Amygdala (tissue), 56 donors: ENCODE measurements at places on chromosomes 12 and 14.

DNA sequence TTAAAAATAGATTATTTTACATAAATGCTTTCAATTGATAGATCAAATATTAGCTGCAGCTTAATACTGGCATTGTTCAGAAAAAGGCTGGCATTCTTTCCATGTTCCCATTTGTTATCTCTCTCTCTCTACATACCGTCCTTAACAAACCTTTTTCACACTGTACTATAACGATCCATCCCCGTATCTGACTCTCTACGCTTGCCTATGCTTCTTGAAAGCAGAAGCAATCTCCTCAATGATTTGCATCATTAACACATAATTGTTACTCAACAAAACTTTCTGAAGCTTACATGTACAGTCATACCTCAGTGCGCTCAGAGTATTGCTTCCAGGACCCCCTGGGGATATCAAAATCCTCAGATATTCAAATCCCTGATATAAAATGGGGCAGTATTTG, 89.7 kb downstream of the TMTC1 start:
- no peak for DNase-seq

GRCh38 chr12:94714378-94715114, 64.2 kb upstream of the TMCC3 start:
- no peak for DNase-seq

DNA sequence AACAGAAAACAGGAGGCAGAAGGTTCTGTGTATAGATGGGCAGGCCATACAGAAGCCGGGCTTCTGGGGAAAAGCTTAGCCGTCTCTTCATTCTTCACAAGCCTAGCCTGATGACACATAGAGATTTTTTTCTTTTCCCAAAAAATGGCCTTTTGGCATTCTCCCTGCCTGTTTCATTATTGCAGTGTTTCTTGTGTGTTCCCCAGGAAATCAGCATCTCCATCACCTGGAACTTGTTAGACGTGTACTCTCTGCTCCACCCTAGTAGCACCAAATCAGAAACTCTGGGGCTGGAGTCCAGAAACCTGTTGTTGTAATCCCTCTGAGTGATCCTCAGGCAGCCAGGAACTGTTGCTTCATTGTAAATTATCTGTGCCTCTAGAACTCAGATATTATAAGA, 388.1 kb downstream of the CCDC91 start:
- DNase-seq: no peak

- DNase-seq: no peak
These were observed 3.3 kb downstream of the BHLHE41 start for GRCh38 chr12:26121323-26122060.

DNA sequence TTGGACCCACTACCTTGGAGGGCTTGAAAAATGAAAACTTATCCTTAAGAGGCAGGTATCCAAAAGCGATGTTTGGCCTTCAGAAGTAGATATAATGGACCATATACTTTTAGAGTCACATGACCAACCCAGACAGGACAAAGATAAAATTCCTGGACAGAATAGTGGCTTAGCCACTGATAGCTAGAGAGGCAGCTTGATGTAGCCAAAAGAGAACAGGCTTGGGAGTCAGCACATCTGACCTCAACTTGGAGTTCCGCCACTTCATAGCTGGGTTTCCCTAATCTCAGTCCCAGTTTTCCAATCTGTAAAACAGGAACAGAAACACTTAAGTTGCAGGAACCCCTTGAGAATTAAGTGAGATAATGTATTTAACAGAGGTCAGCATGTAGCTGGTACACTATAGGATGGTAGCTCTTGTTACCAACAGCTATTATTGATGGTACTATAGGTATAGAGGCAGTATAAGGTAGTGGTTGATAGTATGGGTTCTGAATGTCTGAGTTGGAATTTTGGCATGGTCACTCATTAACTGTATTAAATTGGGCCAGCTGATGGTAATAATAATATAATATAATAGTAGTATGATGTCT, 63.2 kb upstream of the USP44 start:
- DNase-seq: no peak

GRCh38 chr14:24252289-24253124, 10.1 kb upstream of the TINF2 start:
- DNase-seq: no peak

DNA sequence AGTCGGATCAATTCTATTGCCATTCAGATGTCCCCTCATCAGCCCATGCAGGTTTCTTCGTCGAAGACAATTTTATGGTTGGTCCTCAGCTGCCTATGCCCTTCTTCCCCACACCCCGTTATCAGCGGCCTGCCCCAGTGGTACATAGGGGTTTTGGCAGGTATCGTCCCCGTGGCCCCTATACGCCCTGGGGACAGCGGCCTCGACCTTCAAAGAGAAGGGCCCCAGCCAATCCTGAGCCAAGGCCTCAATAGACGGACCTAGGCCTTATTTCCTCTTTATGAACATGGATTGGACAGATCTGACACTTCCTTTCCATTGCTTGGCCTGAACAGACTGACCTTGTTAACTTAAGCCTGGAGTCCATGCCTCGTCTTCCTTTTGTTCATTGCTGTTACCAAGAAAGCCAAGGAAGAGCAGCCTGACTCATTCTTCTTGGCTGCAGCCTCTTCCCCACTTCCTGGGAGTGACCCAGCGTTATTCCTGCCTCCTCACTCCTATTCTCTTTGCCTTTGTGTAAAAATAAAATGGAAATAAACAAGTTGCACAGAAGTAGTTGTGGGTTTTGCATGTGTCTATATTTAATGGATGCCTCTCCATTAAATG, 156.5 kb upstream of the AMIGO2 start:
- no peak for DNase-seq

DNA sequence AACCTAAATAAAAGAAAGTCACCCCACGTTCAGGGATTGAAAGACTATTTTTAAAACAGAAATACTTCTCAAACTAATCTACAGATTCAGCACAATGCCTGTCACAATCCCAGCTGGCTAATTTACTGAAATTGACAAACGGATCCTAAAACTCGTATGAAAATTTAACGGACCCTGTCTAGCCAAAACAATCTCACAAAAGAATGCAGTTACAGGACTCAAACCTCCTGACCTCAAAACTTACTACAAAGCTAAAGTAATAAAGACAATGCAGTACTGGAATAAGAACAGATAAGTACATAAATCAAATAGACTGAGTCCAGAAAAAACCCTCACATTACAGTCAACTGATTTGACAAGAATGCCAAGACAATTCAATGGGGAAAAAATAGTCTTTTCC, 48.8 kb downstream of the IPO8 start:
- no peak for DNase-seq

DNA sequence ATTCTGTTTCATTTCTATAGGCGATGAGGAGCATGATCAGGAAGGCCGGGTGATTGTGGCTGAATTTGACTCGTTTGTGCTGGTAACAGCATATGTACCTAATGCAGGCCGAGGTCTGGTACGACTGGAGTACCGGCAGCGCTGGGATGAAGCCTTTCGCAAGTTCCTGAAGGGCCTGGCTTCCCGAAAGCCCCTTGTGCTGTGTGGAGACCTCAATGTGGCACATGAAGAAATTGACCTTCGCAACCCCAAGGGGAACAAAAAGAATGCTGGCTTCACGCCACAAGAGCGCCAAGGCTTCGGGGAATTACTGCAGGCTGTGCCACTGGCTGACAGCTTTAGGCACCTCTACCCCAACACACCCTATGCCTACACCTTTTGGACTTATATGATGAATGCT, 1.9 kb downstream of the APEX1 start:
- no peak for DNase-seq

DNA sequence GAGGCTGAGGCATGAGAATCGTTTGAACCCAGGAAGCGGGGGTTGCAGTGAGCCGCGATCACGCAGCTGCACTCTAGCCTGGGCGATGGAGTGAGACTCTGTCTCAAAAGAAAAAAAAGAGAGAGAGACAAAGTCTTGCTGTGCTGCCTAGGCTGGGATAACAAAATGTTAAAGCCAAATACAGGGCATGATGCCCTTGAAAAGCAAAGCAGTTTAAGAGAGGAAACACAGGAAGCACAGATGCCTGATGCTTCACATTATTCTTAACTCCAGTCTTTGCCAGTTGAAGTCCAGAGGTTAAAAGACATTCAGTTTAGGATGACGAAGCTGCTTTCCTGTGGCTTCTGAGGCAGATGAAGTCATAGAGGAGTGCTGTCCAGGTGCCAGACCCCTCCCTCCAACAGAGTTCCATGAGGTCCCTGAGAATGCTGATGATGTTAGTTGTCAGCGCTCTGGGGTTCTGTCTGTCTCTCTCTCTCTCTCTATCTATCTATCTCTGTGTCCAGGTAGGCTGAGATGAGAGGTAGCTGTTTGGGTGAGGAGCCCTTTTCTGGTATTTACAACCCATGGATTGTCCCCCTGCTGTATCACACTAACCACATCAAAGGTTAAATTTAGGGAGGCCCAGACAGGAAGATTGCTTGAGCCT, 4.9 kb upstream of the MRPL52 start:
- no peak for DNase-seq

DNA sequence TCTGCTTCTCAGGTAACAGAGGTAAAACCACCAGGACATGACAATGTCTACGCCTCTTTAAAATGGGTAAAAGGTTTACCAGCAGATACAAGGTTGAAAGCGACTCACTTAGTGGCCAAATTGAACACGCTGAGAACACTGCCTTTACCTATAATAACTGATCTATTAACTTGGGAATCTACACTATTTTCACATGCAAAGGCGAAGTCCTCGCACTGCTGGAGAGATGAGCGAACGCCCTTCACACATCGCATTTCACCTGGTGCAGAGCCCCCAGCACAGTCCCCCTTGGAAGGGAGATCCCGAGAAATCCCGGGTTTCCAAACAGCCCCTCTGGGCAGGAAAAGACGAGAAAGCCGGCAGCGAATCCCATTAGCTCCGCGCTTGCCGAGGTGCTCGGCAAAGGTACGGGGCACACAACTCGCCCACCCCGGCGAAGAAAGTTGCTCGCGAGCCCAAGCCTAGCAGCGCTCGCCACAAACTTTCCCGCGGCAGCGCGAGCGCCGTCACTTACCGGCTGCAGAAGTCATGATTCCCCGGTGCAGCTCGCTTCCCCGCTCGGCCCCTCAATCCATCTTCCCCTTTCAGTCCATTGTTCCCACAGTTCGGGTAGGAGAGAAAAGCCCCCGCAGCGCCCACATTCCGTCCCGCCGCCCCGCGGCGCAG, 423 bp downstream of the FGD6 start:
- DNase-seq: no peak

DNA sequence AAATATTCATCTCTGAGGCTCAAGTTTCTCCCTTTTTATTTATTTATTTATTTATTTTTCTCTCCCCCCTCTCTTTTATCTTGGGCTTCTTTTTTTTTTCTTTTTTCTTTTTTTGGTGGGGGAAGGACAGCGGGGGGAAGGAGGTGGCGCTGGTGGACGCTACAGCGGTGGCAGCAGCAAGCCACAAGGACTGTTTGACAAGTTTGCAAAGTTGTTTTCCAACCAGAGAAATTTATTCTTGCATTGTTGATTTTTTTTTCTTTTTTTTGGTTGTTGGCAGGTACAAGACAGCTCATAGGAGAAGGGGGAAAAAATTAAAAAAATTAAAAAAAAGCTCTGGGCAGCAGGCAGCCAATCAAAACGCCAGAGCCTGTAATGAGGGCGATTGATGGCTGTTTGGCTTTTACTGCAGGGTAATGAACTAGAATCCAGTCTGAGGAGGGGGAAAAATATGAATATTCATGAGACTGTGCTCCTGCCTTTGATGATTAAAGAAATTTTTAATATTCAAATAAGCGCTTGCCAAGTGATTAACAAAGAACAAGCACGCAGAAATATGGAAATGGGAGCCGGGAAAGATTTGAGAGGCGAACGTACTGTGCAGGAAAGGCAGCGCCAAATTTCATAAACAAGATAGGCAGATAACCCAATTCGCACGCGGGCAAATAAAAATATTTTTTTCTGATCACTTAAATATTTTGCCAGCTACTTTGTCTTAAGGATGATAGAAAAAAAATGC, 36.2 kb downstream of the BCL11B start:
- DNase-seq: no peak

- no peak for DNase-seq
These were observed 27.4 kb upstream of the BTBD6 start for GRCh38 chr14:105220699-105221597.

GRCh38 chr12:28036940-28037339, 64.4 kb upstream of the PTHLH start:
- DNase-seq: no peak

DNA sequence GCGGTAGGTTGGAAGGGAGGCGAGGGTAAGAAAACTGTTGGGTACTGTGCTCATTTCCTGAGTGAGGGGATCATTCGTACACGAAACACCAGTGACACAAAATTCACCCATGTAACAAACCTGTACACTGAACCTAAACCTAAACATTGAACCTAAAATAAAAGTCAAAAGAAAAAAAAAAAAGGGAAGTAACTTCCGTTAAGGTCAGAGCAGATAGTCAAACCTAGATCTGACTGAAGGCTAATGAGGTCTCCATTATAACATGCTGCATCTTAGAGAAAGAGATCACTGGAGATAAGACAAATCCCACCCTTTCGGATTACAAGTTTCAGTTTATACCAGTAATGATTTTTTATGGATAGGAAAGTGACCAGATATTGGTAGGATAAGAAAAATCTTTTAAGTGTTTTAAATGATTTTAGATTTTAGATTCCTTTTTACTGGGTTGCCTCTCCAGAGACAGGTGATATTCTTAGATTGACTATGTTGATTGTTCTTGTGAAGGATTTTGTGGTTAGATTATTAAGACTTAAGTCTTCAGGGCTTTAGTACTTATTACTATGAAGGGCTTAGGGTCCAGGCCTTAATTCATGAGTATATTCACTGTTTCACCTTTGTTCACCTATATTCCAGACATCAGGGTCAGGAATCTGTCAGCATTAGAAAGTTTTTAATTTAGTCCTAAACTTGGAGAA, 11.2 kb upstream of the NCKAP1L start:
- DNase-seq: no peak

DNA sequence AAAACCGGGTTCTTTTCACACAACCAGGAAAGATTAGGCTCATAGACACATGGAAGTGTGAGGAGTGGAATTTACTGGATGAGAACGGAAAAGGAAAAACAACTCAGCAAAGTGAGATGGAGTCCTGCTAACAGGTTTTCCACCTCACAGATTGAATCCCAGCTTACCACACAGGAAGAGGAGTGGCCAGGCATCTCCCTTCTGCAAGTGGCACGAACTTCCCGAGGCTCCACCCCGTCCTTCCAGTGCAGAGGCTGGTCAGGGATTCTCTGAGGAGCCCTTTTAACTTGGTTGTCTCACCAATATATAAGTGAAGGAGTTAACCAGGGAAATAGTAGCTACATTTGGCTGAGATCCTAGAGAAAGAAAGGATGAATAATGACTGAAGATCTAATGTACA, 102.8 kb downstream of the SCAF11 start:
- DNase-seq: no peak

DNA sequence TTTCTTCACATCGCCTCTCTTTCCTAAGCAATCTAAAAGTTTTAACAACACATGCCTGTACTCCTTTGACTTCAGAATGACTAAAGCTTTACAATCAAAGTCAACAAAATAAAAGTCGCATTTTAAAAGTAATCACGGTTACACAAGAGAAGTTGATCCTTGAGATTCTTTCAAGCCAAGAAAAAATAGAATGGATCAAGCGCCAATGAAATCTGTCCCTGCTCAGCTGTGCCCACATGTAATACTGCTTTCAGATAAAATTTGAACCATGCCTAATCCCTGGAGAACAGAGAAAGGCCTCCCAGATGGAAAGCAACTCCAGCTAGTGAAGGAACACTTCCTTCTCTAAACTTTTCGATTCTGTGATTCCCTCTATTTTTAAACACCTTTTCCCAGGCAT, 113.1 kb downstream of the FBXL14 start:
- DNase-seq: no peak

GRCh38 chr14:77347751-77348150, 26.9 kb downstream of the GSTZ1 start:
- DNase-seq: no peak

GRCh38 chr12:39375206-39375808, 67.6 kb downstream of the KIF21A start:
- DNase-seq: no peak

- no peak for DNase-seq
These were observed 118.7 kb upstream of the TMCC3 start for GRCh38 chr12:94769047-94769420.
